Kidney epithelial cell (primary cell): ENCODE measurements at places on chromosomes 13 and 19. TPM values are rescaled to one million over a fixed set of nuclear protein-coding genes. Genes with fewer than 3 reads are reported as not detected.

Gene KLK4
- not detected in 2 replicates for total RNA-seq

Gene SERTAD1
- total RNA-seq = 12.3 and 13.6 TPM in 2 replicates

Gene RNF113B
- not detected in 2 replicates for total RNA-seq

Gene SLAIN1
- 17.1 TPM in 2 replicates for total RNA-seq

Gene ARHGAP45
- 1.4 and 4.2 TPM in 2 replicates for total RNA-seq

Gene RDH8
- total RNA-seq = not detected in 2 replicates

GRCh38 chr19:47445937-47446402 is 25.7 kb downstream of the SLC8A2 start:
- DNase-seq = no peak

DNA sequence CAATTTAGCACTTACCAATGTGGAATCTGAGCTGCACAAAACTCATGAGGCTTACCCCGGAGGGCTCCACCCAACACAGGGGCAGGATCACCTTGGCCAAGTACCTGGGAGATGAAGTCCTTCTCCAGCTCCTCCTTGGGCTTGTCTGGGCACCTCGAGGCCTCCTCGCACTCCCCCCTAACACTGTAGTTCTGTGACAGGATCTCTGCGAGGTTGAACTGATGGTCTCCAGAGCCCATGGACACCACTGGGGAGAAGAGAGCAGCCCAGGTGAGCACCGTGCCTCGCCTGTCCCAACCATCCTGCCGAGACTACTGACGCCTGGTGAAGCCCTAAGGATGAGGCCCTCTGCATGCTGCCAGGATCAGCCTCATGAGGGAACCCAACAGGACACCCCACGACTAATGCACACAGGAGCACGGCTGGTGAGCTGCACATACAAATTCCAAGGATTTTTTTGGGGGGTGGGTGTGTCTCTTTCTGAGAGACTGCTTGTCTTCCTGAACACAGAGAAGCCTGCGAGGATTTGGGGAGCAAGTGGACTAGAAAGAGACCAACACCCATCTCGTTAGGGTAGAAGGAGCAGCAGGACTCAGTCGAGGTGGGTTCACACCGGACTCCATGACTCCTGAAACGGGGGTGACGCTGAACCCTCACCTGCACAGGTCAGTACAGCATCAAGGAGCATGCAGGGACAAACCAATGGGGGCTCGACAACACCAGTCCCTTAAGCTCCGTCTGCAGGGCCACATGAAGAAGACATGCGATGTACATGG is 10.1 kb downstream of the MIER2 start:
- DNase-seq = no peak

DNA sequence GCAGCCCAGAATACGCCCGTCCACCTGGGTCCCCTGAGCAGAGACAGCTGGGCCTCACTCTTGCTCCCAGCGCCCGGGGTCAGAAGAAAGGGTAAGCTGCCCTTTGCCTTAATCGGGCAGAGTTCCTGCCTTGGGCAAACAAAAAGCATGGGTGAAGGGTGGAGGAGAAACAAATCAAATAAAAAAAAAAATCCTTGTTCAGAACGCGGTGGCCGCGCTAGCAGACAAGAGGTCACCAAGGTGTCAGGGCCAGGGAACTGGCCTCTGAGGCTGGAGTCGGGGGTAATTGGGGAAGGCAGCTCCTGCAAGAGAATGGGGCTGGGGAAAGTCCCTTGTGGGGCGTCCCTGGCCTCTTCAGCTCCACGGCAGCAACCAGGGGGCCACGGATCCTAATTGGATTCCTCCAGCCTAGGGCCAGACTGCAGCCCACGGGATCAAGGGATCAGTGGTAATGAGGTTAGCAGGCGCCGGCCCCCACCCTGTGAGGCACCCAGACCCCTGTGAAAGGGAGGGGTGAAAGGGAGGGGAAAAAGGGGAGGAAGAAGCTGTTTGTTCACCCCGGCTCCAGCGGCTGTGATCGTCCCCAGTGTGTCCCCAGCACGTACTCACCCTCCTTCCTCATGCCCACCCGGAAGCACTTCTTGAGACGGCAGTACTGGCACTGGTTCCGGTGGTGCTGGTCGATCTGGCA is 5.5 kb downstream of the NR2F6 start:
- no peak for DNase-seq

GRCh38 chr19:8413629-8413995 is 507 bp downstream of the MARCHF2 start:
- DNase-seq = no peak

DNA sequence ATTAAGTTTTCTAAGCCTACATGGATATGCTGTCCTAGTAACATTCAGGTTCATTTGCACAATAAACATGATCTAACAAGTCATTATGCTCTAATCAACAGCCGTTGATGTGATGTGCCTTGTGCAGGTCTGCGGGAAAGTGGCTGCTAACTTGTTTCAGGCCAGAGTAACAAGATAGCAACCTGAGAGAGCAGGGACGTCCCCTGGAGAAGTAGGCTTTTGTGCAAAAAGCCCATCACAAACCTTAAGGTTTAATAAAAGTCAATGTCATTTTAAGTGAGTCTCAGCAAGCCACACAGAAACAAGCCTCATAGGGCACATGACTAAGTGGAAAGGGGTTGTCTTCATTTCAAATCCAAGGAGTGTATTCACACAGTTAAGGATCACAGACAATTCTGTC is 17.6 kb downstream of the FOXO1 start:
- no peak for DNase-seq

DNA sequence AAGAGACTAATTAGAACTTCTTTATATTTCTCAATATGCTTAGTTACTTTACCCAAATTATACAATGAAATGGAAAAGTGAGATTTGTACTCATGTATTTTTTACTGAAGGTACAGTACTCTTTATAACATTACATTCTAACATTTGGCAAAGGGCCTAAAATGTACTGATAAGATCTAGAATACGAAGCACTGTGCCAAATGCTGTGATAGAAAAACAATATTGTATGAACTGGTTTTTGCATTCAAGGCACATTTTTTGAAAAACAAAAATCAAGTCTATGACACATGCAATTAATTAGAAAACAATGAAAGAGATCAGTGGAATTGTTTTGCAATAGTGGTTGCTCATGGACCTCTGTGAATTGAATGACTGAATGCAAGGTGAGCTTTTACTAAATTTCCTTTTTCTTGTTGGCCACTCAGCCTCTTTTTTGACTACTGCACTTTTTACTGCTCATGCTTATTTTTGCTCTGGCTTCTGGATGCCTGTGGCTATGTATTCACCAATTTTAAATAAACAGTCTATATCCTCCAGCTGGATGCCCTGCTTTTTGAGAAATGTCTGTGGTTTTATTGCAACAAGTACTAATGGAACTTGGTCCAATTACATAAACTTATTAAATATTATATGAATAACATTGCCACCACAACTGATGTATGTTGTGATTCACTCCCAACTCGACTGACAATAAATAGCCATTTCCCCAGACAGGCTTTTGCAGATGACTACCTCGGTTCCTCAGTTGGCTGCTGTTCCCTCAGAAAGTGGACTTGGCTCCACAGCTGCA is 41.4 kb upstream of the OBI1 start:
- DNase-seq = no peak

- no peak for DNase-seq
These were observed 80.8 kb downstream of the KL start for GRCh38 chr13:33096886-33097605.

DNA sequence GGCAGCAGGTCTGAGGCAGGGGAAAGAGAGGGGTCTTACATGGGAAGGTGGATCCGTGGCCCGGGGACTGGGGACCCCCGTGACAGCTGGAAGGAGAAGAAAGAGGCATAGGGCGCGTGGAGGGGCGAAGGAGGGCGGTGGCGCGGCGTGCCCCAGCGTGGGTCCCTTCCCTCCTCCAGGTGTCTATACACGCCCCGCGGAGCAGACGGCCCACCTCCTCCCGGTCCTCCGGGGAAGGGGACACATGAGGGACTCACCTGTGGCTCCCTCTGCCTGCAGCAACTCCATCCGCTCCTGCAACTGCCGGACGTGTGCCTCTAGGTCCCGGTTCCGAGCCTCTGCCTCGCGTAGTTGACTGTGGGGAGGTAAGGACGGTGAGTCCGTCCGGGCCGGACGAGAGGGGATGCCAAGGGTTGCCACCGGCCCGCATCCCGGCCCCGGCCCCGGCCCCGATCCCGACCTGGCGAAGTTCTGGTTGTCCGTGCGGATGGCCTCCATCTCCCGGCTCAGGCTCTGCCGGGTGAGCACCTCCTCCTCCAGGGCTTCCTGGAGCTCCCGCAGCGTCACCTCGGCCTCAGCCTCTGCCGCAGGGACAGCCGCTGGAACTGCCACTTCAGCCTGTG is 2.4 kb upstream of the SIX5 start:
- DNase-seq = no peak

- DNase-seq = no peak
These were observed 25.5 kb upstream of the TIMM44 start for GRCh38 chr19:7968796-7969554.

- no peak for DNase-seq
These were observed 30.7 kb downstream of the INSR start for GRCh38 chr19:7263521-7263920.

- no peak for DNase-seq
These were observed 7.0 kb downstream of the POU4F1 start for GRCh38 chr13:78596399-78596735.

DNA sequence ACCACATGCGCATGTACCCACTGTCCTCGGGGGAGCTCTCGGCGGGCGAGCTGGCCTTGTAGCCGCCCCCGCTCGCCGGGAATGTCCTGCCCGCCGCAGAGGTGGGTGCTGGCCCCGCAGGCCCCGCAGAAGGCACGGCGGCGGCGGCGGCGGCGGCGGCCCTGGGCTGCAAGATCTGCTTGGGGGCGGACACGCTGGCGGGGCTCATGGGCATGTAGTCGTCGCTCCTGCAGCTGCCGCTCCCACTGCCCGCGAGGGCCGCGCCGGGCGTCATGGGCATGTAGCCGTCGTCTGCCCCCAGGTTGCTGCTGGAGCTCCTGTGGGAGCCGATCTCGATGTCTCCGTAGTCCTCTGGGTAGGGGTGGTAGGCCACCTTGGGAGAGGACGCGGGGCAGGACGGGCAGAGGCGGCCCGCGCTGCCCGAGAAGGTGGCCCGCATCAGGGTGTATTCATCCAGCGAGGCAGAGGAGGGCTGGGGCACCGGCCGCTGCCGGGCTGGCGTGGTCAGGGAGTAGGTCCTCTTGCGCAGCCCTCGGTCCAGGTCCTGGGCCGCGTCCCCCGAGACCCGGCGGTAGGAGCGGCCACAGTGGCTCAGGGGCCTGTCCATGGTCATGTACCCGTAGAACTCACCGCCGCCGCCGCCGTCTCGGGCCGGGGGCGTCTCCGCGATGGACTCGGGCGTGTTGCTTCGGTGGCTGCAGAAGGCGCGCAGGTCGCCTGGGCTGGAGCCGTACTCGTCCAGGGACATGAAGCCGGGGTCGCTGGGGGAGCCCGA is 2.4 kb downstream of the IRS2 start:
- DNase-seq = no peak

DNA sequence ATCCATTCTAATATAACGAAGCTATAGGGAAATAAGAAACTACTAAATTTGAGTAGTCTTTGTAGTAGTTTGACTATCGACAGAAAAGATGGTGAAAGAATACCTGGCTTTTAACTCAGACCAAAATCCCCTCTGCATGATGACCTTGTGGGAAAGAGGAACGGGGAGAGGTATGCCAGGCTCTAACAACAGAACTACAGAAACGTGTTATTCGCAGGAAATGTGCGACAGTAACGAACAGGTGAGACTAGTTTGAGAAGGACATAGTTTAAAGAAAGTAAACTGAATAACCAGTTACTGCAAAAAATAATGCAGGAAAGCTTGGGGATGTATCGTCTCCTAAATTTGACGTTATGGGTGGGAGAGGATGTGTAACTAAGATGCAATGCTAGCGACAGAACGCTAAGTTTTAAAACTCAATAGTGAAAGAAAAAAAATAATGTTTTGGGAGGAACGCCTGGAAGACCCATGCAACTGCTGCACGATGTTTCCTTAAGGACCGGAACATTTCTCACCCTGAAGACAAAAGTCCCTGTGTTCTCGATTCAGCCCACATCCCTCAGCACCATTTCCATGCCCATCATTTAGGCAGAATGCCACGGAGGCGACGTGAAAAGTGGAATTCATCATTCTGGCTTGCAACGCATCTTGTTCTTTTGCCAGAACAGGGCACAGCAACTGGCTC is 1.6 kb upstream of the RAP2A start:
- DNase-seq = no peak

GRCh38 chr13:79456656-79457365 is 24.1 kb upstream of the NDFIP2 start:
- DNase-seq = no peak

DNA sequence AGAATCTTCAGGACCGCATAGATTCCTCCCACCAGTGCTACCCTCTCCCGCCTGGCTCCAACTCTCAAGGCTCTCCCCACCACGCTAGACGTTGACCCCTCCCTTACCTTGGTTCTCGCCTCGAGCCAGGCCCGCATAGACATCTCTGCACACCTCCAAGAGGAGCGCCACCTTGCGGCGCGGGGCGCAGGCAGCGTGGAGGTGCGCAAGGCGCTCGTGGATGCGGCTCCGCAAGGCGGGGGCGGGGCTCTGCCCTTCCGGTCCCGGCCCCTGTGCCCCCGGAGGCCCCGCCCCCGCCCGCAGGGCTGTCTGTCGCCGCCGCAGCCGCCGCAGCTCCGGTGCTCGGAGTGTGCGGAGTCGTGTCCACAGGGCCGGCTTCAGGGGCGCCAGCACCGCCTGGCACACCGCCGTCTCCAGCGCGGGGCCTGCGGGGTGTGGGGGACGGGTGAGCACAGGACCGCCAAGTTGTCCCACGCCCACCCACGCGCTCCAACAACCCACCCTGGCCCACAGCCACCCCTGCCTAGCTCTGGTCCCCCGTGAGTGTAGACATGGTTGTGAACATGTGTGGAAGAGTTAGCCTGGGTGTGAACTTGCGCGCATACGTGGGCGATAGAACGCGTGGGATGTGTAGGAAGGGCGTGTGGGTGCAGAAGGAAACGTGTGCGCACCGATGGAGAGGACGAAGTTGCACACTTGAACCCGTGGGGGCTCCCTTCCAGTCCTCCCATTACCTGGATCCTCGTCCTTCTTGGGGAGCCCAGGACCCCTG is 8.1 kb downstream of the RINL start:
- DNase-seq = no peak

DNA sequence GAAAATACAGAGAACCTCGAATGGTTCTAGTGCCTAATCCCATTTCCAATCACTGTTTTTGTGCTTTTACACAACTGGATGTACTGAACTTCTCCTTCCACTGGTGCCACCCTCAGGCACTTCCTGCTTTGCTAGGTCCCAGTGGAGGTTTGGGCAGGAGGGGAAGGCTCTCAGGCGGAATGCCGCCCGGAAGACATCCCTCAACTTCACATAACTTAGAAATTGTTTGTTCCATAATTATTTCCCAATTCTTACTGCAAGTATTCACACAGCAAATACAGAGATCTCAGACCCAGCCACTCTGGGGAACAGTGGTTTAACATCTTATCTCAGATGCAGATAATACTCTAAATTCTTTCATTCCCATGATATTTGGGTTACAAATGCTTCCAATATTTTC is 195.7 kb upstream of the IPO5 start:
- DNase-seq = no peak

DNA sequence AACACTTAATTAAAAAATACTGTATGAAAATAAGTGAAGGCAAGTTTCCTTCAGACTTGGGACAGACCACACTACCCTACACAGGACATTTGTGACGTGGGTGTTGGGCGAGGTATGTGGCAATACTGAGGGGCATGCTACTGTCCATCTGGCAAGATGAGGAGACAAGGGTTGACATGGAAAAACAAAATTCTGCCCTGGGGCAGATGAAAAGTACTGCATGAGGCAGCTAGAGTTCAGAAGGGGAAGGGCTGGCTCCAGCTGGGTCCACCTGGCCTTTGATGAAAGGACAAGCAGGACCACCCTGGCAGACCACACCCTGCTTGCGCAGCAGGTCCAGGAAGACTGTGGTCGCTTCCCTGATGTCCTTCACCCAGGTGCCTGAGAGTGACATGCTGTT is 43.2 kb downstream of the LATS2 start:
- DNase-seq = no peak

GRCh38 chr13:38662362-38662761 is 24.5 kb upstream of the FREM2 start:
- DNase-seq = no peak
